ENCODE measurements at places on chromosomes 2 and 18.

DNA sequence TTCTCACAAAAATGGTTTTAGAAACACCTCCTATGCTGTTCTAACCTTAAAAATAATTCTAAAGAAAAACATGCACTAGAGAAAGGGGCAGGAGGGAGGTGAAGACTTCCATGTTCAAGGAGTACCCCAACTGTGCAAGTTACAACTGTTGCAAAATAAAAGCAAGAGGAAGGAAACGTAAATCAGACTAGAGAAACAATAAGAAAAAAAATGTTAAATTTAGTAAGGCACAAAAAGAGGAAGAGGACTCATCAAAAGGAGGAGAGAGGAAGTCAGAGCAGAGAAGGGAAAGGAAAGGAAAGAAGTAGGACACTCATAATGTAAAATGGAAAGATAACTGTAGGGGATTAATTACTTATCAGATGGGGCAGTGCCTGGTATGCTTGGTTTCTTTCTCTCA, 34.1 kb downstream of the RAPH1 start:
- no peak for DNase-seq

- no peak for DNase-seq
Measured at GRCh38 chr2:33304032-33304864, 172.2 kb upstream of the RASGRP3 start.

DNA sequence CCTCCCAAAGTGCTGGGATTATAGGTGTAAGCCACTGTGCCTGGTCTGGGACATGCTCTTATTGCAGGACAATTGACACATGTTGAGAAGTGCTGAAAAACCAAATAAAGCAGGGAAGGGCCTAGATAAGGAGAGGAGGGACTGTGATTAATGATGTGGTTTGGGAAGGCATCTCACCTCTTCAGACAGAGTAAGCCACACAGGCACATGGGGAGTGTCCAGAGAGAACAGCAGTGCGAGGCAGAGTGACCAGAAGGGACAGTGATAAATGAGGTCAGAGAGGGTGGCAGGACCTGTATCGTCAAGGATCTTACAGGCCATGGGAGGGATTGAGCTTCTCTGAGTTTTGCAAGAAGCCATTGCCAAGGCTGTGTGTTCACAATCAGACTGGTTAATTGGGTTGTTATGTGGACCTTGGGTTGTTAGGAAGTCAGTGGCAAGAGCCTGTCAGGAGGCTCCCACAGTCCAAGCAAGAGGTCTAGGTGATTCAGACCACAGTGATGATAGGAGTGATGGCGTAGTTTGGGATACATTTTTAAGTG, 58.5 kb downstream of the EIF5B start:
- DNase-seq, result no peak

DNA sequence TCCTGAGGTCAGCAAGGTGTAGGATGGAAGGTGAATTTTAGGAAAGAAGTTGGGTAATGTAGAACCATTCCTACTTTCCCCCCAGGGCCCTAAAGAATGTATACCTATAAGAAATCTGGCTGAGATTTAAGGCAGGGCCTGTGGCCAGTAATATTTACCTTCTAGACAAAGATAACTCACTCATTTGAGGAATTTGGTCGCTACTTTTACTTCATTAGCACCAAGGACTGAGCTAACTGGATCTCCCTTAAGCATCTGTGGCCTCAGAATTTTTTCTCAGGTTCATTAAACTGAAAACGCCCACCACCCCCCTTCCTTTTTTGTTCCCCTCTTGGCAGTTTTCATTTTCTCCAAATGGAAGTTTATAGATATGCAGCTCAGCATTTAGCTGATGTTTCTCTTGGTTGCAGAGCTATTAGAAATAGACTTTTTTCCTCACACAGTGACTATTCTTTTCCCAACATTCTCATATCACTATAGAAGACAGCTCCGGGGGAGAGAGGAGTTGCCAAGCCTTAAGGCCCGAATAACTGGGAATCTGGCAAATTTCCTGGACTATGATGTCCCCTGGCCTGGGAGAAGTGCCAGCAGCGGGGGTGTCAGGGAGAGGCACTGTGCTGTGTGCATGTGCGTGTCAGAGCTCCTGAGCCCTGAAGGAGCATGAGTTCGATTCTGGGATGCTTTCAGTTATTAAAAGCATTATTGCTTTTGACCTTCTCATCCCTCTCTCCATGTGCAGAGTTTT, 310.9 kb downstream of the PRKCE start:
- no peak for DNase-seq

DNA sequence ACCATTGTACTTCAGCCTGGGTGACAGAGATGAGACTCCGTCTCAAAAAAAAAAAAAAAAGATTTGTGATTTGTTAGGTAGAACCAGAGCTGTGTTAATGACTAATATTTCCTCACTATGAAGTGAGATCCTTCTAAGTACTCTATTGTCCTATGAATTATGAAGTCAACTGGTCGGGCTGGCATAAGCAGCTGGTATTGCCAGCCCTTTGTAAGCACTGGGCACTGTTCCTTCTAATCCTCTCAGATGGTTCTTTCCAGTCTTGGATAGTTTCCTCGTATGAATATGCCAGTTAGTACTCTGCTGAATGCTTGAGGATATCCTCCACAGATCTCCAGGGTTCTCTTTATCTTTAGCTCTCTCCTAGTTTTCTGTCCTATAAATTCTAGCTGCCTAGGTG, 223.1 kb upstream of the SP5 start:
- no peak for DNase-seq
